Lower lobe of right lung (tissue), 2 donors: ENCODE measurements at places on chromosomes 2 and 18.

DNA sequence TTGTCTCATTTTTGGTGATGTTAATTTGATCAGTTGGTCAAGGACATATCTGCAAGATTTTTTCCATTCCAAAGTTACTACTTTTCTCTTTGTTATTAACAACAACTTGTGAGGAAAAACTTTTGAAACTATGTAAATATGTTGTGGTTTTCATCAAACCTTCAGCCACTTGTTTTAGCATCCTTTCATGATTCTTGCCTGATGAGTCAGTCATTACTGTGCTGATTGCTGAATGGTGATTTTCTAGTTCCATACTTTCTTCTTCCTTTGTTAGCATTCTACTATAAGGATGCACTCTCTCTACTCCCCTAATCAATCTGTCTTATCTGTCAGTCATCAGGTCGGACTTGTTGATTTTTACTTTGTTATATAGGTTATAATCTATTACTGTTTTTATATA lies 10.9 kb downstream of the TMEM87B start:
- no peak for DNase-seq

DNA sequence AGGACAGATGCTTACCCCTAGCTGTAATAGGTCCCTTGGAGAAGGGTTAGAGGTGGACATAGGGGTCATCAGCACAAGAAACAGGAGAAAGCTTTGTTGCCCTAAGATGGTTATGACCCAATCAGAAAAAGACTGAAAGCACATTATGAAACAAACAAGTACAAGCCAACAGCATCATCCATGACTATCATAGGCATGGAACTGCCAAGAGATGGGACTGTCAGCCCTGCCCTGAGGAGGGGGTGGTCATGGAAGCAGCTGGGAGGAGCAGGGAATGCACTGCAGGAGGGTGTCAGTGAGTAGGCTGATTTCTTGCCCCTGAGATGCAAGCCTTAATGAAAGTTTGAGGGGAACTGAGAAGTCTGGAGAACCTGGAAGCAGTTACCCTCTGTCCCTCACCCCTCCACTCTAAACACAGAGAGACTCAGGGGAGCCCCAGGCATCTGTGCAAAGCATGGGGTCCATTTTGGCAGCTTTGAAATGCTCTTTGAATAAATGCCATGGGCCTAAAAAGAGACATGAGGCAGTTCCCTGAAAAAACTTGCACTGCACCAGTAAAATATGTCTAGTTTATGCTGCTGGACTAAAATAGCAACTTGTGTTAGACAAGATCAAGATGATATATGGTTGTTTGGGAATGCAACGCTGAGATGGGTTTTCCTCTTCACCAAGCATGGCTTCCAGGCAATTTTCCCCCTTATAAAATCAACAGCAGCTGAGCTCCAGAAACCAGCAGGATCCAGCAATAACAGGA lies 122.7 kb upstream of the ZFP36L2 start:
- DNase-seq, result no peak

DNA sequence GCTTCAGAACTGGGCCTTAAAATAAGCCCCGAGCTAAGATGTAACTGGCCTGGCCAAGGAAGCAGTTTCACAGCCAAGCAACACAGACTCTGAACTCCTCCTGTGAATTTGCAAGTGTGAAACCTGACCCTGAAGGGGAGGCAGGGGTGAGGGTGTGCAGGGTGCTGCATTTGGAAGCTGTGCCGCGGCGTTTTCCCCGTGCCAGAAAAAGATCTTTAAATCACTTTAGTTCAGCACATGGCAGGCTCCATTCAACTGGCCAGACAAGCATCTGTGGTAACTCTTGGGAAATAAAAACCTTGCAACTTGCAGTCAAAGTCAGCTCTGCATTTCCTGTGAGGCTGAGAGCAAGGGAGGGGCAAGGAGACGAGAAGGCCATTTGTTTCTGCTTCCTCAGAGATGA lies 209.3 kb upstream of the SOX11 start:
- no peak for DNase-seq

DNA sequence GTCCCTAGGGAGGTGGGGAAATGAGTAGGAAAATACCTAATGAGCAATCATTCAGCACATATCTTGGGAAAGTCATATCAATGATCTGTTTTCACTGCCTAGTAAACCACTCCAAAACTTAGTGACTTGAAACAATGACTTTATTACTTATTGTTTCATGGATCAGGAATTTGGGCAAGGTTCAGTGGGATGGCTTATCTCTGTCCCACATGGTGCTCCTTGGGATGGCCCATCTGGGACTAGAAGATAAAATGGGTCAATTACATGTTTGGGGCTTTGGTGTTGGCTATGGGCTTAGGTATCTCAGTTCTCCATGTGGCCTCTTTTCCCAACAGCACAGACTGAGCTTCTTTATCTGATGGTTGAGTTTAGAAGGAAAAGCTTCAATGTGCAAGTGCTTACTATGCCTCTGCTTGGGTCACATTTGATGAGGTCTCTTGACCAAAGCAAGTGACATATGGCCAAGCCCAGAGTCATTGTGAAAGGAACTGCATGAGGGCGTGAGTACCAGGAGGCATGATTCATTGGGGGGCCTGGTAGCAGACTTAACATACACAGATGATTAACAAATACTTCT lies 218.1 kb upstream of the TNP1 start:
- DNase-seq, result no peak

- no peak for DNase-seq
These were observed 225.1 kb downstream of the ZNF385B start for GRCh38 chr2:179636100-179636980.

DNA sequence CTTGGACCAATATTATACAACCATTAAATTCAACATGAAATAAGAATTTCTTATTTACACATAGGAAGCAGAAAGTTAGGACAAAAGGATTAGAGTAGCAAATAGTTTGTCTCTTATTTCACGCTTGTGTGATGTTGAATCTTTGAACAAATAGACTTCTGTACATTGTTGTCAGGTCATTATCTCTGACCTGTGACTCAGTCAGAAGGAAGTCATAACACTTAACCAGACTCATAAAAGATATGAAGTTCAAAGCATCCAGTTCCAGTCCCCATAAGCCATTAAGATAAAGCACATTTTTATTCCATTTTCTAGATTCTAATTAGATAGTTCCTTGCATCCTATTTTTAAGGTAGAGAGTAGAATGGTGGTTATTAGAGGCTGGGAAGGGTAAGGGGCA lies 130.8 kb downstream of the UPP2 start:
- no peak for DNase-seq

GRCh38 chr2:60453872-60454271 lies 99.6 kb downstream of the BCL11A start:
- DNase-seq, result no peak

DNA sequence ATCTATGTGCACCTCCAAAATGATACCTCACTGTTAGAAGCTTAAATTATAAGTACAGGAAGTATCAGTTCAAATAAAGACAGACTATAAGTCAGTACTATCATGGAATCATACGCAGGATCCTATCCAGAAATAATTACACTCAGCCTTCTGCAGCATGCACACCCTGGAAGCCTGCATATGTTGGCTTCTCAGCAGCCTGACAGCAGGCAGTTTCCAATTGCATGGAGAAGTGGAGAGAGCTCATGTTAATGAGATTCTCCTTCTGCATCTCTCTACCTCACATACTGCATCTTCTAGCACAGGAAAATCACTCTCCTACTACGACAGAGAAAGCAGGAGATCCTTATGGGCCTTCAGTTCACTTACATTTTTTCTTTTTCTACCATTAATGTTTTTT lies 20.5 kb downstream of the NR4A2 start:
- no peak for DNase-seq

DNA sequence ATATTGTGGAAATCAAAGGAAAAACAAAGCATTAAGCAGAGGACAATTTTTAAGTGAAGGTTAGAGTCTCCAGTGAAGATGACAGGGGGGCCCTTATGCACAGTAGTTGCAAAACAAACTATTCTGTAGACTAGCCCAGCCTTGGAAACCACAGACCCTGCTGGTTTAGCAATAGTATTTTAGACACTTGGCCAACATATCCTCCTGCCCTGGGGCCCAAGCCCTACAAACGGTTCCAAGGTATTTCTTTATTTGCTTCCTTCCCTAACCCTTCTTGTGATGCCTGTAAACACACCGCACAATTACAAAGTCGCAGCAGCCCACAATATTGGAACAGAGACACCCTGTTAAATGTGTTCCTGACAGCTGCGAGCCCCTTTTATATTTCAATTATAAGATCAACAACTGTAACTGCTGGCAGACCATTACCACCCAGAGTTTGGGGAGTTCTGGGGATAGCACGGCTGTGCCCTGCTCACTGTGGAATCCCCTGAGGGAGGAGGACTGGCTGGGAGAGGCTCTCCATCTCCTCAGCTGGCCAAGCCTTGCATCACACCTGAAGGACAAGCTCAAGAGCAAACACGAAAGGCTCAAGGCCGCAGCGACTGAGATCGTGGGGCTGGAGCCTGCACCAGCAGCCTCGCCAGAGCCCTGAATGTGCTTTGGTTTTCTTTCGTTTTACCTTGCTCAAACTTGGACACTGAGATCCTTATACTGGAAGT lies 282.2 kb upstream of the ATP5MC3 start:
- peak; percentile 48 for DNase-seq

GRCh38 chr2:102843764-102844443 lies 82.1 kb downstream of the TMEM182 start:
- DNase-seq, result no peak

GRCh38 chr2:146228466-146229058 lies 1616.3 kb upstream of the ACVR2A start:
- DNase-seq, result no peak

DNA sequence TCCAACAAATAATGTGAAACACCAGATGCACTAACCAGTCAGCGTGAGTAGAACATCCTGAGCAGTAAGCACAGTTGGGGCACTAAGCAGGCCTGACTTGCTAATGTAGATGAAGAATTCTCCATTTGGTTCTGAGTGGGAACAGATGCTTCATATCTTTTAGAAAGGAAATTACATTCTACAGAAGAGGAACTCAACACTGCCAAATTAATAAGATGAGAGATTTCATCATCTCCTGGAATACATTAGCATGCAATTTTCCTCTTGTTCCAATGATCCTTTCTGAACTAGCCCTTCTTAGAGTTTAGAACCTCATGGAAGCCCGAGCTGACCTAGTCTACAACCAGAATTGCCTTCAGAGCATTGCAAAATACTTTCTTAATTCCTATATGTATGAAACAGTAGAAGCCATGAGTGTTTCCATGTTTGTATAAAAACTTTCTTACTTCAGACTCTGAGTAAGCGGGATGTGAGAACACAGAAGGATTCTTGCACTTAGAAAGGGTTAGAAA lies 34.8 kb downstream of the COL5A2 start:
- no peak for DNase-seq

GRCh38 chr2:120220756-120221155 lies 2.4 kb downstream of the TMEM185B start:
- DNase-seq, result no peak

GRCh38 chr2:228509021-228509420 lies 327.5 kb upstream of the SPHKAP start:
- no peak for DNase-seq

- no peak for DNase-seq
These were observed 58.4 kb upstream of the GREB1L start for GRCh38 chr18:21183670-21184069.

GRCh38 chr2:112183327-112184025 lies 45.3 kb downstream of the FBLN7 start:
- no peak for DNase-seq

- DNase-seq, result no peak
These were observed 178.7 kb downstream of the FMNL2 start for GRCh38 chr2:152513681-152514080.

- no peak for DNase-seq
These were observed 104.8 kb downstream of the MYO1B start for GRCh38 chr2:191349990-191350389.

DNA sequence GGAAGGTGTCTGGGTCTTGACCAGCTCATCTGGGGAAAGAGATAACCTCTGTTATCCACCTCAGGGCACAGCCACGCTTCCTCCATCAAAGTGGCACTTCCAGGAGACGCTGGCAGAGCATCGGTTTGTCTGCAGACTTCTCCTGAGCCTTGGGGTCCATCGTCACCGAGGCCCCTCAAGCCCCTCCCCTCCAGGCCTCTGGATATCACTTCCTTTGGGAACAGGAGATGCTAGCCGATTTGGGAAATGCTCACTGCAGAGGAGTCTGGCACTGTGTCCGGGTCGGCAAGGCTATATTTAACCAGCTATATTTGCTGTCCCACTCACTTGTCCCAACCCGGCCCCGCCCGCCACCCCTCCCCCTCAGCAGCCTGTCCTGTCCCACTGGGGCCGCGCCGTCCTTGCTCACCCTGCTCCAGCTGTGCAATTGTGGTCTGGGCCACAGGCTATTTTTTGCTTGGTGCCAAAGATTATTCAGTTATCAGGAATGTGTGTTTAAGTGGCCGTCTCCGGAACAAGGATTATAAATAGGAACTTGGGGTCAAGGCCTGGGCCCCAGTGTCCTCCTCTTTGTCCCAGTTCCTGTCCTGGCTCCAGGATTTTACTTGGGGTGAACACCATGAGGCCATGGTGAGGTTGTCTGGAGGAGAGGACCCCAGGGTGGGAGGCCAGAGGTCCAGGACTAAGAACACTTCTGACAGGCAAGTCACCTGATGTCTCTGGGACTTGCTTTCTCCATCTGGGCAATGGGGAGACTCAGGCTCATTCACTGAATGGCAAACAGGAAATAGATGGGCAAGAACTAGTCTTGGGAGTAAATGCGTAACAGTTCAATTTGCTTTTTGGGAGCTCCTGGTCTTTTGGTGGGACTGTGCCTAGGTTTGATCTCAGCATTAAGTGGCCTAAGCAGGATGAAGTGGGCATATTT lies 263.6 kb downstream of the DYSF start:
- DNase-seq, result peak; percentile 74

GRCh38 chr2:64400105-64400728 lies 53.7 kb upstream of the LGALSL start:
- DNase-seq, result no peak

- DNase-seq, result no peak
These were observed 132.4 kb upstream of the GPC1 start for GRCh38 chr2:240302933-240303595.

GRCh38 chr18:21777814-21778213 lies 37.2 kb downstream of the MIB1 start:
- no peak for DNase-seq

DNA sequence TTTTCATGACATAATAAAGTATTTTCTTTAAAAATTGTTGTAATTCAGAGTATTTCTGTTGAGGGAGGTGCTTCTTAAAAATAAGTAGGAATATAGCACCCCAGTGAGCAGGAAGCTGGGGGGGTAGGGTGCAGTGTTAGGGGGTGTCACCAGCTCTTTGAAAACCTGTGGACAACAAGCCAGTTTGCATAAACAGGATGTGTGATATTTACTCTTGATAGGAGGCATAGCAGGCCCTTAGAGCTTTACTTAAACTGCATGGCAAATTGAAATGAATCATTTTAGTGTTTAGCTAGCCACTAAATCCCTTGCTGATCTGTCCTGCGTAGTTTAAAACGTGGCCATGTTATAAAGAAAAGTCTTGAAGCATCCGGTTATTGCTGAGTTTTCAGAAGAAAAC lies 8.4 kb downstream of the TGIF1 start:
- no peak for DNase-seq

DNA sequence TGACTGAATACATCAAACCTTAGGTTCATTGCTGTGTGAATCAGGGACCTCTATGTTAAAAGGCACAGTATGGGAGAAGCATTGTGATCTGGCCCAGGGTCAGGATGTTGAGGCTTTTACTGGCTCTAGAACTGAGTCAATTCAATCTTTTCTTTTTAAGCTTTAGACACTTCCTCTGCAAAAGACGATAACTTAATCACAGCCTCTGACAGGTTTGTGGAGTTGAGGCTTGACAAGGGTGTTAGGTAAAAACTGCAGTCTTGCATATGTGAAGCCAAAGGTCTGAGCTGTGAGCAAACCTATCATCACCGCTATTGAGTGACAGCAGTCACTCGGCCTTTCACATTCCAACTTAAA lies 17.3 kb upstream of the ARHGAP25 start:
- no peak for DNase-seq
